ENCODE measurements at places on chromosomes 7 and 10.
A peak's percentile ranks its signal among the peaks of the same experiment; 100 is the strongest.

DNA sequence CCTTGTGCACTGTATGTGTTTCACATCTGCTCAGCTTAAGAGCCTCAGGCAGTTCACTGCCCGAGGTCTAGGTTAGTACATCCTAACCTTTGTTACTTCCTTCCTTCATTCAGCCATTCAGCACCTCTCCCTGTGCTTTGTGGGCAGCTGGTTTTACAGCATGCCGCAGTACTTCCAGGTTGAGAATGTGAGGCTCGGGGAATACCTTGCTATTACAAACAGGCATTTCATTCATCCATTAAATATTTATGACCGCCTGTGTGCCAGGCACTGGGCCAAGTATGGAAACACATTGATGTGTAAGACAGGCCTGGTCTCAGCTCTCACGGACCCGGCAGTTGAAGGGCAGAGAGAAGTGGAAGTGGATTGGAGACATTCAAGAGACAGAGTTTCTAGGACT is 82.4 kb downstream of the SHH start:
- peak; percentile 34 for DNase-seq

GRCh38 chr10:85377029-85377806 is 989.4 kb downstream of the GRID1 start:
- no peak for DNase-seq

DNA sequence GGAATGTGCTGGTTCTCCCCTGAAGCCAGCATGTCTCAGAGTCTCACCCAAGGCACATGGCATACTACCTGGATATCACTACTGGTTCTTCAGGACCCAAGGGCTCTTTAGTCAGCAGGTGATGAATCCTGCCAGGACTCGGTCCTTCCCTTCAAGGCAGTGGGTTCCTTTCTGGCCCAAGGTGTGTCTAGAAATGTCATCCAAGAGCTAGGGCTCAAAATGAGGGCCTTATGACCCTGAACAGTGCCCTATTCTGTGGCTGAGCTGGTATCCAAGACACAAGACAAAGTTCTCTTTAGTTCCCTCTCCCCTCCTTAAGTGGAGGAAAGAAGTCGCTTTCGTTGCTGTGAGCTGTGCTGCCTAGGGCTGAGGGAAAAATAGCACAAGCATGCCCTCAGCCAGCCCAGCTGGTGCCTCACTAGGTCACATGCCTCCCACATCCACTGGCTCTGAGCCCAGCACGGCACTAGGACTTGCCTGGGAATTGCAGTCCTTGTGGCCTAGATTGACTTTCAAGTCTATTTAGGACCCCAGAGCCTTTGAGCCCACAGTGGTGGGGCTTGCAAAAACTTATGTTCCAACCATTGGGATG is 106.0 kb downstream of the BMS1 start:
- DNase-seq: no peak

DNA sequence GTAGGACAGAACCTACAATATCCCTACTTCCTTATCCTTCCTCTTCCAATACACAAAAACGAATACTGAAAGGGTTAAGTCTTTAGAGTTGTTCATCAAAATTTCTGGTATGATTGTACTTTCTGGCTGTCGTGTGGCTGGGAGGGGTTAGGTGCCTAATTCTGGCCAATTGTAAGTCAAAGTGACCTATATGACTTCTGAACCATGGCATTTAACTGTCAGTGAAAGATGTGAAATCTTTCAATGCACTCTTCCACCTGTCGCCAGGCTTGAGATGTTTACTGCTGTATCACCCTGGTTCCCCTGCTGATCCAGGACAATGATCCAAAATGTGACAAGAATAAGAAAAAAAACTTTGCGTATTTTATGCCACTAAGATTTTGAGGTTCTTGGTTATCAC is 20.8 kb downstream of the EPC1 start:
- DNase-seq: no peak

DNA sequence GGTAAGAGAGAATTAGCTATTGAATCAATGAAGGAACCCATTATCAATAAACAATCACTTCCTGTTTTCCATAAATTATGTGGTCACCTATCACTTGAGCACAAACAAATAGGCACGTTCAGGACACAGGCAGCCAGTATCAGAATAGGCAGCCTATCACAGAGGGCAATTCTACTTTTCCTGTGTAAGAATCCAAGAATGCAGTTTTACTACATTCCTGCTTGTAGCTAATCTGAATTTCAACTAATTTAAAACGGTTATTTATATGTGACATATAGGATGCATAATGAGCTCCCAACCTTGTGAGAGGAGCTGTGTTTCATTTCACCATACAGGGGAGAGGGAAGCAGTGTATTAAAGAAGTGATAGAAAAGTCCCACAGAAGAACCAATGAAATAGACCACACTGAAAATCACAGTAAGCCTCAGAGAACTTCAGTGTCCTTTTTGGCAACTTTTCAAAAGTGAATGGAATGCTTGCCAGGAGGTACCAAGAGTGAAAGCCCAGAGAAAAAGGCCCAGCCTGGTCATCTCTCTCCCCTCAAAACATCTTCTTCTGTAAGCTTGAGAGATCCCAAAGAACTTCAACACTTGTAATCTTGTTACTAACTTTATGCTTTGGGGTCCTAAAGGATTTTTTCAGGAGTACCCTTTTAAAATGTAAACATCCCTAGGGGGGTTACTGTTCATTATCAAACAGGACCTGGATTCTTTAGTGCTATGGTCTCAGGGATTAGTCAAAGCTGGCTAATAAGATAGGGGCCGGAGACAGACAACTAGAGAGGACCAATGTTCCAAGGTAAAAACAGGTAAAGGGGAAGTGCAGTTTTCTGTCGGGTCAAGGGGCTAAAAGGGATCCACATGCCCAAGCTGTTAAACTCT is 1.3 kb downstream of the IMMP2L start:
- DNase-seq: peak; percentile 48

- DNase-seq: no peak
Observed at GRCh38 chr10:133144771-133145170, 15.2 kb upstream of the KNDC1 start.

- peak; percentile 30 for DNase-seq
Observed at GRCh38 chr7:143295870-143296269, 7.7 kb downstream of the CASP2 start.

DNA sequence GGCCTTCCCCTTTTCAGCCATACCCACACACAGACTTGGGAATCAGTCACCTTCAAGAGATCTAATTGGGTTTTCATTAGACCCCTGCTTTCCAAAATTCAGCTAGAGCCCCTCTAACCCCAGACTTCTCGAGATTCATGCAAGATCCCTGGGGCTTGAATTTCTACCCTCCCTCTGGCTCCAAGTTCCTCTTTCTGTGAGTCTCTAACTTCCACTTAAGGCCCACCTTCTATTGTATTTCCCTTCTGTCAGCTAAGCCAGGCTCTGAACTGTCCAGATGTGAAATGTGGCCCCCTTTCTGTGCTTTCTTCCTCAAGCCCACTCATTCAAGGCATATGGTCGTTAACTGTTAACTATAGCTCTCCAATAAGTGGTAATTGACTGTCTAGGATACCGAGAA is 132.2 kb downstream of the ZNF365 start:
- DNase-seq: no peak

DNA sequence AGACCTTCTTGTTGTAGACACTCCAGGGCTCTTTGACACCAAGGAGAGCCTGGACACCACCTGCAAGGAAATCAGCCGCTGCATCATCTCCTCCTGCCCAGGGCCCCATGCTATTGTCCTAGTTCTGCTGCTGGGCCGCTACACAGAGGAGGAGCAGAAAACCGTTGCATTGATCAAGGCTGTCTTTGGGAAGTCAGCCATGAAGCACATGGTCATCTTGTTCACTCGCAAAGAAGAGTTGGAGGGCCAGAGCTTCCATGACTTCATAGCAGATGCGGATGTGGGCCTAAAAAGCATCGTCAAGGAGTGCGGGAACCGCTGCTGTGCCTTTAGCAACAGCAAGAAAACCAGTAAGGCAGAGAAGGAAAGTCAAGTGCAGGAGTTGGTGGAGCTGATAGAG is 5.5 kb downstream of the GIMAP7 start:
- DNase-seq: no peak

DNA sequence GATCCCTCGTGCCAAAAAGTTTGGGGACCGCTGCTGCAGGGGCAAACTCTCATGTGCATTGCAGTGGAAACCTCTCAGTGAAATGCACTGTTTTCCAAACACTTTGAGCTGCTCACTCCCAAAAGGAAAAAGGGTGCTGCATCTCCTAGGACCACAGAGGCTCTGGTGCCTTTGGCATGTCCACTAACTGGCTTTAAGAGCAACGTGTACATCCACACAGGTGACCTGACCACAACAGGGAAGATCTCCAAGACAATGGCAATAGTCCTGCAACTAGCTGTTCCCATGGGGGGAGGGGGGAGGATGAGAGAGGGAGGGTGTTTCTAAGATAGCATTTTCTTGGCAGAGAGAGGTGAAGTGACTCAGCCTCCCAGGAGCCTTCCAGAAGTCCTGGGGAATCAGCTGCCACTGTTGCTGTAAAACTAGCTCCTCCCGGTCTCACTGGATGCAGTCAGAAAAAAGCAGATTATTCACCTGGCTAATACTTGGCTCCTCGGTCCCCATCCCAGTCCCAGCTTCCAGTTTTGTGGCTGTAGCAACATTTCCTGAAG is 181.7 kb downstream of the HECW1 start:
- peak; percentile 88 for DNase-seq

DNA sequence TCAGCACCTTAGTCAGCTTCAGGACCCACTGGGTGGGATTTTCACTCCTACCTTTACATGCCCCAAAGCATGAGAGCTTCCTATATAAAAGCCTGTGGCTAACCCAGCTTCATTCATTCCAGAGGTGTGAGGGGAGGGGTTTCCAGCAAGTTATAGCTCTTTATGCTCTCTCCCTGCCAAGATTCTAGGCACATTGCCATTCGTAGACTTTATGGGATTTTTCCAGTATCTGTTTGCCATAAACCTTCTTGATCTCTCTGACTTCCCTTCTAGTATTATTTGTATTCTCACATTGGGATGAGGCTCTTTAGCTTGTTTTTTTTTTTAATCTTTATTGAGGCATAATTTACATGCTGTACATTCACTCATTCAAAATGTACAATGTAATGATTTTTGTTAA is 67.5 kb downstream of the POU6F2 start:
- DNase-seq: no peak

GRCh38 chr10:33772370-33773252 is 438.1 kb upstream of the NRP1 start:
- no peak for DNase-seq

DNA sequence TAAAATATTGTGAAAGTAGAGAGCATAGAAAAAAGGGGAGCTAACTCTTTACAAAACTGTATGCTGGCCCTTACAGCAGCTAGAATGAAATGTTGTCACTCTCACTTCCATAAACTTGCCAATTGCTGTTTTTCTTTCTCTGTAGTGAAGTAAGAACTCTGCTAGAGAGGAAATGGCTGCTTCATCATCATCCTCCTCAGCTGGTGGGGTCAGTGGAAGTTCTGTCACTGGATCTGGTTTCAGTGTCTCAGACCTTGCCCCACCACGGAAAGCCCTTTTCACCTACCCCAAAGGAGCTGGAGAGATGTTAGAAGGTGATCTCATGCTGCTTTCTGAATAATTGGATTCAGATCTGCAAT is 7.6 kb upstream of the ASCC1 start:
- peak; percentile 35 for DNase-seq

GRCh38 chr10:17502814-17503213 is 48.4 kb upstream of the ST8SIA6 start:
- DNase-seq: no peak

GRCh38 chr7:234708-235553 is 42.6 kb downstream of the FAM20C start:
- DNase-seq: no peak

- DNase-seq: no peak
Observed at GRCh38 chr10:77687621-77688020, 50.0 kb upstream of the KCNMA1 start.

DNA sequence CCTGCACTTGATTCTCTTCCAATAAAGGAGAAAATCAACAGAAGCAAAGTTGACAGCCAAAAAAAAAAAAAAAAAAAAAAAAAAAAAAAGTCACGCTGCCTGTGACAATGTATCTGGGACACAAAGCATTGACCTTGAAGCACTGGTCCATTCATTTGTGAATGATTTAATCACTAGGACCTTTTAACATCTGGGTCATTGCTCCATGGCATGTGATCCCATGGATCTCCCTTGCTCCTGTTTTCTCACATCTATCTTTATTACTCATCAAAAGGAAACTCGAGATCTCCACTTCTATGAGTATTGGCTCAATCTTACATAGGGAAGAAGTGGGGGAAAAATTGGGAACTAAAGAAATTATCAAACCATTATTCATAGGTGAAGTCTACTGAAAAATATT is 89.6 kb upstream of the SMIM30 start:
- no peak for DNase-seq

DNA sequence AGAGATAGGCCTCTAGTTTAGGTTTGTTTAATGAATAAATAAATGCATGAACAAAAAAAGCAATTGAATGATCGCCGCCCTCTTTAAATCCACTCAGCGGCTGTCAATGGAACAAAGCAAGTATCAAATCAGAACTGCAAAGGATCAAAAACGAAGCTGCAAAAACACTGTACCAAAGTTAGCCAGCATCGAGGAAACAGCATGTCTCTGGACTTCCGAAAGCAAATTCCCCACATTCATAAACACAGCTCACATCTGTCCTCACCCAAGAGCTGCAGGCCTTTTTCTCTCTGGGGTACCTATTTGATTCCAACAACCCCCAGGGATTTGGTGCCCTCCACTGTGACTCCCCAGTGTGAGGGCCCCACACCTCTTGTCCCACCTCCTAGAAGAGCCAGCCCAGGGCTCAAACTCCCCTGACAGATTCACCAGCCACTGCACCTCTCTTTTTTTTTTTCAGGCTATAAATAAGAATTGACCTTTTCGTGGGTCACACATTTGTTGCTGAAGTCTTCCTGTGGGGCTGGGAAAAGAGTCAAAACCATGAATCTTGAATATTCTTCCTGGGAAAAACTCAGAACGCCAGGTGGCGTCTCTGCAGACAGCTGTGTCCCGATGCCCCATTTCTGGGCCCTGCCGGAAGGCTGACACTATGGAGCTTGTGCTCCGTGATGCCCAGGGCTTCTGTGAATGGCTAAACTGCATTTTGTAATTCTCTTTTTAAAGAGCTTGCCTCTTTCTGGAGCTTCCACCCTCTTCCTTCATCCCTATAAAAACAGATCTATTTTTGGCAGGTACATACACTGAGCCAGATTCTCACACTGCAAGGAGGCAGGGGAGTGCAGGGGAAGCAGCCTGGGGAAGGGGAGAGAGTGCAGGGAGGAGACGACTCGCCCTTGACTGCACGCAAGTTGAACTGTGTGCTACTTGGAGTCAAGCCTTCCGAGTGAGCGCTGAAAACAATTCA is 51.7 kb downstream of the HSPA12A start:
- DNase-seq: no peak

DNA sequence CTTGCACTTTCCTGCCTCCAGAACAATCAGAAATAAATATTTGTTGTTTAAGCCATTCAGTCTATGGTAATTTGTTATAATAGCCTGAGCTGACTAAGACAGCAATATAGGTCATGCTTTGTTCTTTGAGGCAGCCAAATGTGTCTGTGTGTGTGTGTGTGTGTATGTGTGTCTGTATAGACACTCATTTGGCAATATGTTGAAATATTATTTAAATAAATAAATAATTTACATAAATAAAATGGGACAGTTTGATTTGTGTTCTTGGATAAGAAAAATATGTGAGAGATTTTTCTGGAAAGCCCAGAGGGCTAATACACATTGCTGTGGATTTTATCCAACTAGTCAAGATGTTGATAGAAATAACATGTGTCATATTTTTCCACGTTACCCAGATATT is 140.2 kb downstream of the PTN start:
- DNase-seq: no peak

All from brain microvascular endothelial cell (primary cell).